ENCODE measurements at places on chromosomes 3 and 15. TPM values are rescaled to one million over a fixed set of nuclear protein-coding genes. Genes with fewer than 3 reads are reported as not detected.

The CASR gene
- polyA plus RNA-seq: not detected

The BBX gene
- 52.6 TPM for polyA plus RNA-seq

The EFCAB12 gene
- polyA plus RNA-seq: 0.26 TPM

The XIRP1 gene
- polyA plus RNA-seq: 148 TPM

The FAM3D gene
- polyA plus RNA-seq: not detected

The UCN2 gene
- 1.1 TPM for polyA plus RNA-seq

The ROPN1 gene
- polyA plus RNA-seq: not detected

The GRAMD1C gene
- 2.1 TPM for polyA plus RNA-seq

The LRRC31 gene
- not detected for polyA plus RNA-seq

The WNT5A gene
- 16.7 TPM for polyA plus RNA-seq

The GOLGA8K gene
- 3.9 TPM for polyA plus RNA-seq

The GOLGA6L10 gene
- 0.78 TPM for polyA plus RNA-seq

The CDCP1 gene
- polyA plus RNA-seq: 2.8 TPM

The TEX55 gene
- polyA plus RNA-seq: not detected

The PP2D1 gene
- polyA plus RNA-seq: 0.19 TPM

The ZNF770 gene
- polyA plus RNA-seq: 18.0 TPM

The CRELD1 gene
- polyA plus RNA-seq: 32.8 TPM

The TNFAIP8L3 gene
- polyA plus RNA-seq: 1.9 TPM

The HYKK gene
- 1.6 TPM for polyA plus RNA-seq

The OR5K2 gene
- not detected for polyA plus RNA-seq

The ESYT3 gene
- 12.7 TPM for polyA plus RNA-seq

The SLC28A2 gene
- polyA plus RNA-seq: 0.07 TPM

The CDHR4 gene
- polyA plus RNA-seq: not detected

The ATP2B2 gene
- 7.1 TPM for polyA plus RNA-seq

The TGM5 gene
- 0.26 TPM for polyA plus RNA-seq

The AHSG gene
- 0.16 TPM for polyA plus RNA-seq

The NEK11 gene
- 8.1 TPM for polyA plus RNA-seq

The ISG20 gene
- polyA plus RNA-seq: 0.65 TPM

The SLC22A13 gene
- 0.26 TPM for polyA plus RNA-seq

The TRH gene
- 0.50 TPM for polyA plus RNA-seq

The DZIP3 gene
- 20.7 TPM for polyA plus RNA-seq

The LYZL4 gene
- polyA plus RNA-seq: not detected

The LRTM1 gene
- polyA plus RNA-seq: 96.7 TPM

The ANKUB1 gene
- 0.32 TPM for polyA plus RNA-seq

The GOLGA6L4 gene
- polyA plus RNA-seq: 4.5 TPM

The C3orf49 gene
- polyA plus RNA-seq: not detected

The TEX9 gene
- polyA plus RNA-seq: 2.8 TPM

The MAP2K5 gene
- polyA plus RNA-seq: 19.8 TPM

The ZNF80 gene
- polyA plus RNA-seq: not detected

The ZDHHC3 gene
- 43.4 TPM for polyA plus RNA-seq

The GJD2 gene
- polyA plus RNA-seq: 0.14 TPM

All from muscle of back (tissue), 13 donors.